ENCODE measurements at places on chromosomes 1 and 21.

DNA sequence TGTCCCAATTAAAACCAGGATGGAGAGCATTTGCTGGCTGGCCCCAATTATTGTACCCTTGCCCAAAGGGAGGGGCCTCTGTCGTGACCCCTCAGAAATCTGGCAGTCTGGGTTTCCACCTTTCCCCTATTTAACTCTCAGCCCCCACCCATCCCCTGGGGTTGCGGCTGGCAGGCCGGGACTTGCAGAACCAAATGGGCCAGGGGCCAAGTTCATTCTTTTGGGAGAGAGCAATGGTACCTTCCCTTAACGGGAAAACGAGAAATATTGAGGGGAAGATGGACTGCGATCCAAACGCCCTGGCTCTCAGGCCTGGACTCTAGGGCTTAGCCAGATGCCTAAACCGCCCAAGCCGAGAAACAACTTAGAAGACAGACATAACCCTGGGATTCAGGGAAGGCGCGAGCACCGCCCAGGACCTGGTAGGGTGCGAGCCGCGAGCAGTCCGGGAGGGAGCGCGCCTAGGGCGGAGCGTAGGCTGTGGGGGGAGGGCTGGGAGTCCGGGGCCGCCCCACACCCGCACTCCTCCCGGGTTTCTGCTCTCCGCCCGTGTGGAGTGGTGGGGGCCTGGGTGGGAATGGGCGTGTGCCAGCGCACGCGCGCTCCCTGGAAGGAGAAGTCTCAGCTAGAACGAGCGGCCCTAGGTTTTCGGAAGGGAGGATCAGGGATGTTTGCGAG, at the start of gene SLC27A3:
SLC27A3 (plus strand) TSS at position 628 of the 678 bp plus-strand sequence. CDS start 91 bp downstream, outside the sequence.
- peak; percentile 62 for DNase-seq

- DNase-seq: no peak
Observed at GRCh38 chr1:165451691-165452090, 6.8 kb upstream of the RXRG start.

GRCh38 chr1:90955769-90956168, 66.1 kb downstream of the ZNF644 start:
- DNase-seq: no peak

DNA sequence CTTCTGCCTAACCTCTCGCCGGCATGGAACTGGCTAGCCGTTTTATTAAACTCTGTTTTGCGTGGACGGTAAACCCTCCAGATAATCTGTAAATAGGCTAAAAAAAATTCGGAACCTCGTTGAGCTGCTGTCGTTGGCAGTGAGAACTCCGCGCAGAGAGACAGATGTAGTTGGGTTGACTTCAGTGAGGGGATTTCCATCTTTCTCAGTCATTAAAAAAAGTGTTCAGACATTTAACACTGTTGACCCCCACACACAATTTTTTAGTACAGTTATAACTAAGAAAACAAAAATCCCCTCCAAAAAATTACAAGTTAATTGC, 464 bp downstream of the PARK7 start:
- DNase-seq: no peak

GRCh38 chr1:3902571-3903091, 2.6 kb upstream of the C1orf174 start:
- no peak for DNase-seq

GRCh38 chr21:33872881-33873515, 42.6 kb downstream of the ATP5PO start:
- no peak for DNase-seq

- DNase-seq: peak; percentile 100
Observed at GRCh38 chr1:109483672-109484518, at the start of gene ATXN7L2. Gene ATXN7L2, plus strand, starts transcription at chr1:109483905. Its CDS starts 49 bp downstream, at chr1:109483954.

- no peak for DNase-seq
Observed at GRCh38 chr1:185896863-185897262, 162.7 kb downstream of the HMCN1 start.

- no peak for DNase-seq
Observed at GRCh38 chr1:242525360-242525722, 844 bp upstream of the PLD5 start.

DNA sequence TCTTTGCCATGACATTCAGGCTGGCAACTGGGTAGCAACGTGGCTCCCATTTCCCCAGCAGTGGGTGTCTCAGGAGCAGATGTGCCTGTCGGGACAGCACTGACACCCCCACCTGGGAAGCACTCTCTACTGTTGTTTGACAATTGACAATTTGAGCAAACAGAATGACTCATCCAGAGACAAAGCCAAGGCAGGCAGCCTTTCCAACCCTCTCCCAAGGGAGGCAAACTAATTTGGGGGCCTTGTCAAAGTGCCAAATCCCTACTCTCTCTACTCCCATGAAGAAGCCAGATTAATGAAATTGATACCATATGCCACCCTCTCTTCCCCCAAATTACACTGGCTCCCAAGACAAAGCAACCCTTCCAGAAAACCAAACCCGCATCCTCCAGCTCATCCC, 65.6 kb downstream of the GRIK3 start:
- no peak for DNase-seq

DNA sequence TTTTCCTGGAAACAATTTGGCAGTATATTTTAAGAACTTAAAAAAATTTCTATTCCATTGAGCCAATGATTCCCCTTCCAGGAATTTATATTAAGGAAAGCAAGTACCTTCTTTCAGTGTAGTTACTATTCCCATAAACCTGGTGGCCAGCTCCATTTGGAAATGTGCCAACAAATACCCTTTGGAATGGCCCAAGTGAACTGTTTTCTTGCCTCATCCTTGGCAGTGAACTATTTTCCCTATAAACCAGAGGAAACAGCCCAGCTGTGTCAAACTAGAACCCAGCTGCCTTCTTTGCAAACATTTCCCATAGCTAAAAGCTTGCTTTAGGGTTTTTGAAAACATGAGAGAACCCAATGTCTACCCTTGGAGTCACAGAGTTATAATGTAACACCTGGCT, 496.9 kb downstream of the NEGR1 start:
- DNase-seq: no peak

DNA sequence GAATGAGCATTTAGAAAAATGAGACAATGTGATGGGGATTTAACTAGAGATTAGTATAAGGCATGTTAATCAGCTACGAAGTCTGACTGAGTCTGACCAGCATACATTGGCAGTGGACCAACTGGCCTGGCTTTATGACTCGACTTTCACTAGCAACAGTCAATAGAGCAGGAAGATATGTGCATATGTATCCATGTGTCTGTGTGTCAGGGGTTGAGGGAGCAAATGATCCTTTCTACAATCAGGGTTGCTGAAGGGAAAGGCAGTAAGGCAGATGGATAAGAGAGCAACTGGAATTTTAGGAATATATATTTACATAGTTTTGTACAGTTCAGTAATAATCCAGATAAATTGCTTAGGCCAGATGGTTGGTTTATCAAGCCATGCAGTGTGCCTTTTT, 645.6 kb downstream of the PLA2G4A start:
- no peak for DNase-seq

- no peak for DNase-seq
Observed at GRCh38 chr1:76892675-76893074, 25.4 kb downstream of the ST6GALNAC5 start.

DNA sequence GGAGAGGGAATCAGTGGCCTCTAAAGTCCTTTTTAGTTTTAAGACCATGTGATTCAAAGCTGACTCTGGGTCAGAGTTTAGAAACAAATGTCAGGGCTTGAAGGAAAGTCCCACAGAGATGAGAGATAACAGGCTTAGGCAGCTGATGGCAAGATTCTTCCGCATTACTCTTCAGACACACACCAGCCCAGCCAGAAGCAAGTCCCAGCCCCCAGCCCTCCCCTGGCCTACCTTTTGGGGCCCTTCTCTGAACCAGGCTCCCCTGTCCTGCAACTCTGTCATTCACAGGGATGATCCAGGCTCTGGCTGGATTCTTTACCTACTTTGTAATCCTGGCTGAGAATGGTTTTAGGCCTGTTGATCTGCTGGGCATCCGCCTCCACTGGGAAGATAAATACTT, 13.1 kb upstream of the CASQ1 start:
- DNase-seq: no peak

DNA sequence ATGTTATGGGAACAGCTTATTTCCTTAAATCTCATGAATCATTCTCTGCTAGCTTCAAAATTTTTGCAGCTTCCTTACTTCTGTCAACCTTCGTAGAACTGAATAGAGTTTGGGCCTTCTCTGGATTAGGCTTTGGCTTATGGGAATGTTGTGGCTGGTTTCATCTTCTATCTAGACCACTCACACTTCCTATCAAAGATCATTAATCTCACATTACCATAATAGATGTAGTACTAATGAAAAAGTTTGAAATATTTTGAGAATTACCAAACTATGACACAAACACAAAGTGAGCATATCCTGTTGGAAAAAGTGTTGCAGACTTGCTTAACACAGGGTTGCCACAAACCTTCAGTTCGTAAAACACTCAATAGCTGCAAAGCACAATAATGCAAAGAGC, 30.3 kb downstream of the ASPM start:
- no peak for DNase-seq

DNA sequence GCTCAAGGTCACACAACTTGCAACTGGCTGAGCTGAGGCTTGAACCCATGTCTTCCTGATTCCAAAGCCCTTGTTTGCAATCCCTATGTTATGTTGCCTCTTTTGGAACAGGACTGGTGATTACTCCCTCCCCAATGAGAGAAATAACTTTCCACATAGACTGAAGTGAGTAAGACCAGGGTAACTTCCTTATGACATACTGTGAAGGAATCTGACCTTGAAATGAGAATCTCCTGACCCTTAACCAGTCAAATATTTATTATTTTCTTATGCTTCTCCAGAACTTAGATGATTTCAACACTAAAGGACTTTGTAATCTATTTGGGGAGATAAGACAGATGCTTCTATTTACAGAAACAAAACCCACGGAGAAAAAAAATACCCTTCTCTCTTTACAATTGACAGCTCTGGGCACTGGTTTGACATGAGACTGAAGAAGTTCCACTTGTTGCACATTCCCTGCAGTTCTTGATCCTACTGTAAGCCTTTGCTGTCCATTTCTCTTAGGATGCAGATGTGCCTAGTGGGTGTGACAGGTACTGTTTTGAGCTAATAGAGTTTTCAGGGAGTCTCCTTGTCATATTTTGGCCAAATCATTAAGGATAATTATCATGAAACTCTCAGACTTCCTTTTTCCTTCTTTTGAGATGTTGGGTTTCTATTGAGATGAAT, 3.9 kb upstream of the RPTN start:
- DNase-seq: no peak

GRCh38 chr1:29482064-29482463, 245.7 kb downstream of the PTPRU start:
- no peak for DNase-seq

DNA sequence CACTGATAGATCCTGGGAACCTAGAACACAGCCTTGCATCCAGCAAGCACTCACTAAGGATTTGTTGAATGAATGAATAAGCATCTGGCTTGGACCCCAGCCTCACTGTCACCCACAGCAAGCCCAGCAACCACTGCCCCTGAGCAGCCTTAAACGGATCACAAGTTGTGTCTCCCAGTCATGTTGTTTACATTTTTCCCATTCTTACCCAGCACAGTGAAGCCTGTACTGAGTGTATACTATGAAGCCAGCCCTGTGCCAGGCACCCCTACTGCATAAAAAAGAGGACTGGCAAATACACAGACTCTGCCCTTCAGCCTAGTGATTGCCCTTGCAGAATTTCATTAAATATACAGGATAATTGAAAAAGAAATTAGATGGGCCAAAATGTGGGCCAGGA, 30.2 kb downstream of the RRAGC start:
- DNase-seq: no peak

- DNase-seq: no peak
Observed at GRCh38 chr1:208058267-208058666, 147.3 kb upstream of the CD34 start.

DNA sequence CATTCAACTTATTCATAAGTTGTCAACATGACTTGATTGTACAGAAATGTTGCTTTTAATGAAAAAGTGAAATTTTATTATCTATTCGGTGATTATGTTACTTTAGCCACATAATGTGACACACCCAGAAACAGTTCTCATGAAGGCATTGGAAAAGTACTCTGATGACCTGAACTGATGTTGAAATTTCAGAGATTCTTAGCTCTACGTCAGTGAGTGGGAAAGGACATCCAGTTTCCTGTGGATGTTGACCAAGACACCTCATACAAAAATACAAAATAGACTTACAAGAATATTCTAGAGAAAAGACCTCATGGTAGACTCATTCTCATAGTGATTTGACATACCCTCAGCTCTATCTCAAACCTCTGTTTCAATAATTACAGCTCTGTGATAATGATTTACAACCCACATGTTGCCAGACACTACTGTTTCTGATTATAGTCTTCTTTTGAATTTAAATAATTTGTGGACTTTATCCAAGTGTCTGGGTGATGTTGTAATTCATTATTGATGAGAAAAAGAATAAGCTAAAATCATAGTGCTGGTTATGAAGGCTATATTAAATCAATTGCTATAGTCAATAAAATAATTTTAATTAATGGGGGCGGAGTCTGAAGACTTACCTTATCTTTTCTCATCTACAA, 37.3 kb downstream of the KCNK2 start:
- DNase-seq: no peak

DNA sequence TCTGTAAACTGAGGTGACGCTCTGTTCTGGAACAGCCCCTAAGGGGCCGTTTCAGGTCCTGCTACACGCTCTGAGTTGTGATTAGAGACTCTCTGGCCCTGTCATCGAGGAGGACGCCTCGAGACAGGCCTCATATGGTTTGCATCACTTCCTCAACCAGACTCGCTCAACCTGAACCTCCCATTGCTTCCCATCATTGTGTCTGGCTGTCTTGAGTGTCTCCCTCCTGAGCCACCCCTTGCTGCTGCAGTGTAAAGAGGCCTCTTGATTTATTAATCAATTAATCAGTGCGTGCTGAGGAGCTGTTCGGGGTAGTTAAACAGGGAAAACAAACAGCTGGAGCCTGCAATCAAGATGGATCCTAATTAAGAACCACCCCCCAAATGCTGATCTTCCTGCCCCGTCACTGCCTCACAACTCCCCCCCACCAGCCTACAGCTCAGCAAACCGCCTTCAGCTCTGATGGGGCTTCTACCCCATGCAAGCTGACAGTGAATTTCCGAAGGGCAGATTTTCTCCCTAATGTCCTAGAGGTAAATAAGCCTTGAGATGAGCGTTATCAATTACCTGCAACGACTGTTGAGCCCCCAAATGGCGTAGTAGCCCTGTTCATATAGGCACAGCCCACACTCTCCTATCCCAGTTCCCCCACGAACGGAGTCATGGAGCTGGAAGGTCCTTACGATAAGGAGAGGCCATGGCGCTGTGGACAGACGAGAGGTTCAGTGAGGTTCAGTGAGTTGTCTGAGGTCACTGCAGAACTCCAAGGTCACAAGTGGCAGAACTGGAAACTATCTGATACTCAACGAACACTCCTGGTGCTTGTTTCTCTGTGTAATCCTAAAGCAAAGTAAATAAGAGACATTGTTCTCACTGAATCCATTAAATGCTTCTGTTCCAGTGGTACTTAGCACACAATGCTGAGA, 210.6 kb downstream of the KIF26B start:
- DNase-seq: no peak

- no peak for DNase-seq
Observed at GRCh38 chr1:86416343-86416742, 7.6 kb upstream of the CLCA2 start.

DNA sequence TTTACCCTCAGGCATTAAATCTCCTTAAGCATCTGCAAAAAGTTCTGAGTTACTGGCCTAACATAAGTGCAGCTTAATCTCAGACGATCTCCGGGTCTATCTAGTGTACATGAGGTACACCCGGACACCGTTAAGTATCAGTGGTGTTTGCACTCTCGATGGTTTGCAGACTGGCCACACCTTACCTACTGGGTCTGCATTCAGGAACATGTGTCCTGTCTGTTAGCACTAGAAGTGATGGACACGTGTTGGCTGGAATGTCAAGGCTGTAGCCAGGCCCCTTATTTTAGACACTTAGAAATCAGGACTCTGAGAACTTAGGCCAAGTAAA, 783 bp upstream of the AGL start:
- DNase-seq: peak; percentile 23

- no peak for DNase-seq
Observed at GRCh38 chr1:234616644-234617043, 6.7 kb upstream of the IRF2BP2 start.
